ENCODE measurements at places on chromosomes 12 and 14. TPM values are rescaled to one million over a fixed set of nuclear protein-coding genes. Genes with fewer than 3 reads are reported as not detected.

RIPK3 gene
- 11.6 TPM for total RNA-seq

ETFBKMT gene
- total RNA-seq, result 1.4 TPM

UNC79 gene
- total RNA-seq, result 0.07 TPM

IFI27L1 gene
- total RNA-seq, result 18.4 TPM

SLC39A5 gene
- 0.62 TPM for total RNA-seq

BDKRB2 gene
- not detected for total RNA-seq

ADAM21 gene
- total RNA-seq, result 0.09 TPM

SLC6A13 gene
- 0.09 TPM for total RNA-seq

FSCB gene
- total RNA-seq, result not detected

CABP1 gene
- total RNA-seq, result 0.18 TPM

PAPOLA gene
- 186 TPM for total RNA-seq

MUCL1 gene
- not detected for total RNA-seq

GRCh38 chr14:94129758-94130414, 482 bp upstream of the IFI27L2 start:
- DNase-seq, result peak; percentile 13

- DNase-seq, result no peak
These were observed 1.1 kb upstream of the MARCHF9 start for GRCh38 chr12:57753756-57754337.

- no peak for DNase-seq
These were observed 190.9 kb downstream of the ETV6 start for GRCh38 chr12:11840366-11840765.

GRCh38 chr12:85697003-85697402, 139.2 kb downstream of the RASSF9 start:
- DNase-seq, result no peak

DNA sequence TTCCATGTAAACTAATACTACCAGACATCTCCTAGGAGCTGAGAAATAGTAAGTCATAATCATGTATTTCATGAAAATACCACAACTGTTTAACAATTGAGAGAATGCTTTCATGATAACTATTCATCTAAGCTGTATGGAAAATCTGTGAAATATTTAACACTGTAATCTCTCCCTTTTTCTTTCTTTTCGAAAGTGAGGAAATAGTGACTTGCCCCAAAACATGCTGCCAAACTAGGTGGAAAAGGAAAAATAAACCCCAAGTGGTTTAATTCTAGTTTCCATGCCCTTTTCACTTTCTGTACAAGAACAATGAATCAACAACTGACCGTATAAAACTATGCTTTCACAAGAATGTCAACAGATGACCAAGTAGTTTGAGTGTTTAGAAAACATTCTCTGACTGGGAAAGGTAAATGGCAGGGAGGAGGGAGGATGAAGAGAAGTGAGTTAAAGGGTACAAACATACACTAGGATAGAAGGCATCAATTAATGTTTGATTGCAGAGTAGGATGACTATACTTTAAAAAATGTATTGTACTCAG, 147.5 kb upstream of the AVPR1A start:
- no peak for DNase-seq

DNA sequence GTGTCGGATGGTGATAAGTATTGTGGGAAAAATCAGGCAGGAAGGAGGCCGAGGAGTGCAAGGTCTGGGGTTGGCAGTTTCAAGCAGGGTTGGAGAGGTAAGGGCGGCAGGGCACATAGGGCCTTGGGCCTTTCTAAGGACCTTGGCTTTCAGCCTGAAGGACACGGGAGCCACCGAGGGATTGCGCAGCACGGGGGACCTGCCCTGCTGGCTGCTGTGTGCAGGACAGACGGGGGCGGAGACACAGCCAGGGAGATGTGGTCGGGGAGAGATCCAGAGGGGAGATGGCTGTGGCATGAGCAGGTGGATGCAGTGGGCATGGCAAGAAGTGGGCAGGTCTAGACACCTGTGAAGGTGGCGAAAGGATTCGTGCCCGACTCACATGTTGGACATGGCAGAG, 14.7 kb downstream of the OTUB2 start:
- no peak for DNase-seq

- no peak for DNase-seq
These were observed 1.3 kb downstream of the ZNF839 start for GRCh38 chr14:102320671-102321455.

DNA sequence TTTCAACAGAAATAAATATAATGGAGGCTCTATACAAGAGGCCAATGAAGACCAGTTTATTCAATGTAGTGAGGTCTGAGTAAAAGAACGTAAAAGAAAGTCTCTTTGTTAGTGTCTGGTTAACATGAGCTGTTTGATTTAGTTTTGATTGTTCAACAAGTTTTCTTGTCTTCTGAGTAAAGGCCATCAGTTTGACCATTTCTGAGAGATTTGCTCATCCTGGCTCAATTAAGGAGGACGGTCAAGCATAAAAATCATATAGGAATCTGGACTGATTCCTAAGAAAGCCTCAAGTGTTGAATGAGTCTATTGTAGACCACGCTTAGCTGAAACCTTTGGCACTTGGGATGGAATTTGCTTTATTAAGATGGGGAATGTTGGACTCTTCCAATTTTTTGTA, 32.5 kb upstream of the FGF23 start:
- DNase-seq, result no peak

GRCh38 chr14:100375266-100375962, 52.3 kb downstream of the SLC25A47 start:
- peak; percentile 21 for DNase-seq

- no peak for DNase-seq
These were observed 209.8 kb upstream of the NUDT4 start for GRCh38 chr12:93167841-93168492.

GRCh38 chr14:91173221-91173670, 59.4 kb downstream of the DGLUCY start:
- DNase-seq, result peak; percentile 68

DNA sequence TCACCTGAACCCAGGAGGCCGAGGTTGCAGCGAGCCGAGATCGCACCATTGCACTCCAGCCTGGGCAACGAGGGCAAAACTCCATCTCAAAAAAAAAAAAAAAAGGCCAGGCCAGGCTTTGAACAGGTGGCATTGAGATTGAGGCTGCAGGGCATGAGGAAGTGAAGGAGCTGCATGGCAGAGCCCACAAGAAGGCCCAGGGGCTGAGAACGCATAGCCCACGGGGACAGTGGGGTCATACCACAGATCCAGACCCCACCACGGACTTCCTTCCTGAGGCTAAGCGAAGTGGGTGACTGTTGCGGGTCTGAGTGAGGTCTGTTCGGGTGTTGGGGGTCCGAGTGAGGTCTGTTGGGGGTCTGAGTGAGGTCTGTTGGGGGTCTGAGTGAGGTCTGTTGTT, 7.8 kb downstream of the JAG2 start:
- DNase-seq, result no peak

GRCh38 chr14:104702673-104703072, 13.3 kb downstream of the INF2 start:
- DNase-seq, result no peak

All from CD8-positive, alpha-beta memory T cell (primary cell).